ENCODE measurements at places on chromosomes 7 and 10.

DNA sequence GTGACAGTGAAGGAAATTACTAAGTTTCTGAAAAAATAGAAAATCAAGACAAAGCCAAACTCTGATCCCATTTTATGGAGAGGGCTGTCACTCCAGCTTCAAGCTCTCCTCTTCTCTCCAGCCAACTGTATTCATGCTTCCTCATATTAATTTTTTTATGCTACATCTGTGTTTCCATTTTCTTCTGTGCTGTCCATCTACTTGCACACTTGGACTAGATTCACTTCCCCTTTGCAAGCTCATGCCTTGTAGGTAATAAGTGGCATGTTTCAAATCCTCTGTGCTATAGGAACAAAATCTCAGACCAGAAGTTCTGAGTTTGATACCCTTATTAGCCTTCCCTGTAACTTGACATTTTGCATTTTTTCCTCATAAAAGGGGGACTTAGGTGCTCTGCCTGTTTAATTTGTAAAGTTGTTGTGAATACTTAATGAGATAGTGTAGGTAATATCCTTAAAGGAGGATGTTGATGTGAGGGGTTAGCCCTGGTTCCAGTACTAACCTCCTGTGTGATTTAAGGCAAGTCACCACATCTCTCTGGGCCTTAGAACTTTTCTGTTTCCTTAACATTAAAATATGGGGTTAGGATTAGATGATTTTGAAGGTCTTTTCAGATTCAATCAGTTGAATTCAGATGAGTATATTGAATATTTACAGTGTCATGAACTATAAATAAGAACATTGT is 358.8 kb downstream of the BBS9 start:
- DNase-seq: no peak

DNA sequence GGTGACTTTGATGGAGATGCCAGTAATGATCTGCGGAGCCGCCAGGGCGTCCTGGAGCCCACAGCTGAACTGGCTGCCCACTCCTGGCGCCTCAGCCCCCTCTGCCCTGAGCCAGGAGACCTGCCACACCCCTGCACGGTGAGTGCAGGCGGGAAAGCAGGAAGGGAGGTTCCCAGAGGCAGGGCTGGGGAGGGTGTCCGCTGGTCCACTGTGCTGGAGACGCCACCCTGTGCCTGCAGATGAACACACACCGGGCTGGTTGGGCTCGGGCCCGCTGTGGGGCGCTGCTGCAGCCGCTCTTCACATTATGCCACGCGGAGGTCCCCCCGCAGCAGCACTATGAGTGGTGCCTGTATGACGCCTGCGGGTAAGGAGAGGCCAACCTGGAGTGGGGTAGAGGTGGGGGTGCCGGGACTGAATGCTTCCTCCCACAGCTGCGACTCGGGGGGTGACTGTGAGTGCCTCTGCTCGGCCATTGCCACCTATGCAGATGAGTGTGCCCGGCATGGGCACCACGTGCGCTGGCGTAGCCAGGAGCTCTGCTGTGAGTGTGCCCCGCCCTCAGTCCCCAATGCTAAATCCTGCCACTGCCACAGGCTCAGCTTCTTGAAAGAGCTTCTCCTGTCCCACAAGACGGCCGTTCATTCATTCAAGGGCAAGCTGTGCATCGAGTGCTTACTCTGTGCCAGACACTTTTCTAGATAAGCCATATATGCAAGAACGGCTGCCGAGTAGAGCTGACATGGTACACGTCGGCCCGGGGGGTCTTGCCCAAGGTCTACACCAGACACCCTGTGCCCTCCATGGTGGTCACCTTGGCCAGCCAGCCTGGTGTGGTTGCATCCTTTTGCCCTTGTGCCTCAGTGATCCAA is 14.3 kb upstream of the ZNF467 start:
- no peak for DNase-seq

DNA sequence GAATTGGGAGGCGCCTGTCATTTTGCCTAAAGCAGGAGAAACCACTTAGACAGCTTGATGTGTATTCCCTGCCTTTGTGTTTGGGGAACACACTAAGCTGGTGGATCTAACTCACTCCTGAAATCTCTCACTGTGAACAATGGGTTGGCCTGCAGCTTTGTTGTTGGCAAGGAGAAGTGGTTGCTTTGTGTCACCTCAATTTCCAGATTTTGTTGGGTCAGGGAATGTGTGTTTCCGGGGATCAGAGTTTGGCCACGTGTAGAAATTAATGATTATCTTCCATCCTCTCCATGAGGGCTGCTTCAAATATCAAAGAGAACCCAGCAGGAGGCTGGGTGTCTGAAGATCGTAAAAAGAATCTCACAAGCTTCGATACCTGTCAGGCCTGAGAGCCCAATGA is 27.8 kb downstream of the A1CF start:
- DNase-seq: no peak

DNA sequence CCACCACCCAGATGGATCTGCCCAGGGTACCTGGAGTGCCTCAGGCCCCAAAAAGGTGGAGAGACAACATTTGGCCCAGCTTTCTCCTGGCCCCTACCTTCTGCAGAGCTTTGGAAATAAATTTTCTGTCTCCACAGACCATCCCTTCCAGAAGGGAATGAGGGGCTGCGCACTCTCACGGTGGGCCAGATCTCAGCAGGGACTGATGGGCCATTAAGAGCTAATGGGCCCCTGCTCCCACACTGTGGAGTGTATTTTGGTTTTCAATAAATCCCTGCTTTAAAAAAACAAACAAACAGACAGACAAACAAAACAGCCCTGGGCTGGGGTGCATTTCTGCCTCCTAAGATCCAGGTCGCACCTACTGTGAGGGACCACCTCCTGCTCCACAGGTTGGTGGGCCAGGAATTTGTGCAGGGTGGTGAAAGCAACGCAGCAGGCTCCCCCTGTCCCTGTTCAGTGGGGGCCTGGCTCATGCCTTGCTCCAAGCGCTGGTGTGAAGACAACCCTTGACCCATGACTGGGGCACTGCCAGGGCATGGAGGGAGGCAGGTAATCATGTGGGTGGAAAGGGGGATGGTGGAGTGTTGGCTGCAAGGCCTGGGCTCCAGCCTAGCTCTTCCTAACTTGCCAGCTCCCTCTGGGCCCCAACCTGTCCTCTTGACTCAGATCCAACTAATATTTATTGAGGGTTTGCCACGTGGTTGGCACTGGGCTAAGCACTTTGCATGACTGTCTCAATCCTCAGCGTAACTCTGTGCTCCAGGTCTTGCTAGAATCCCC is 88.5 kb downstream of the COL13A1 start:
- no peak for DNase-seq

GRCh38 chr7:132977234-132977633 is 104.7 kb downstream of the CHCHD3 start:
- DNase-seq: no peak

- no peak for DNase-seq
These were observed 56.8 kb downstream of the JAZF1 start for GRCh38 chr7:28123752-28124151.

DNA sequence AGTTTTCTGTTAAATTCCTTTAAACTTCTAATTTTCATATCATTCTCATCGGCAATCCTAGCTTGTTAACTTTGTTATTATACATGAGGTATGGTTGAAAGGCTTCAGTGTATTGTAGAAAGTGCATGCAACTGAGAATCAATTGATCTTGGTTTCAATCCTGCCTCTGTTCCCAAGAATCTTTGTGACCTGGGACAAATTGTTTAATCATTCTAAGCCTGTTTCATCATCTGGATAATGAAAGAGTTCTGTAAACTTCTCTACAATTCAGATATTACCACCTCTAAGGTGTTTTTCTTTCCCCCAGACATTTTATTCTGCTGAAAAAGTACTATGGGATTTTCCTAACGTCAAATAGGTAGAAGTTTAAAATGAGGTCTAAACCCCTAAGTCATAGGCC is 179.0 kb downstream of the RNLS start:
- DNase-seq: no peak

- DNase-seq: no peak
These were observed 131.1 kb downstream of the ADARB2 start for GRCh38 chr10:1605999-1606940.

GRCh38 chr10:7161484-7162250 is 249.2 kb downstream of the SFMBT2 start:
- no peak for DNase-seq

DNA sequence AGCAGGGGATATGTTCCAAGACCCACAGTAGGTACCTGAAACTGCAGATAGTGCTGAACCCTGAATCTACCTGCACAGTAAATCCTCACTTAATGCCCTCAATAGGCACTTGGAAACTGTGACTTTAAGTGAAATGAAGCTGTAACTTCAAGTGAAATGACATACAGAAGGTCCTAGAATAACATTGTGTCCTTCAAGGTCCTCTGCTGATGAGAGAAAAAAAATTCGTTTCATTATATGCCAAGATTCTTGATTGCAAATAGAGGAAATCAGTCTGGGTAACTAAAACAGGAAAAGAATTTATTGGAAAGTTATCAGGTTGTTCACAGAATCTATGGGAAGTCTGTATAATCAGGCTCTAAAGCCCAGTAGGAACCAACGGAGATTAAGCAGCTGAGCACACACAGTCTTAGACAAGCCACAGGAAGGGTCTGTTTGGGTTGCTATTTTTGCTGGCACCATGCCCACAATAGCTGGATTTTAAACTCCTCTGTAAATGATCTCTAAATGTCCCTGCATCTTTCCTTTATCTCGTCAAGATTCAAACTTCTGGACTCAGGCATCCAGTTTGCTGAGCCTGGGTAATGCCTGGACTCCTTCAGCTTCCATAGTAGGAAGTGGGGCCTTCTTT is 57.5 kb downstream of the EXOC4 start:
- no peak for DNase-seq

DNA sequence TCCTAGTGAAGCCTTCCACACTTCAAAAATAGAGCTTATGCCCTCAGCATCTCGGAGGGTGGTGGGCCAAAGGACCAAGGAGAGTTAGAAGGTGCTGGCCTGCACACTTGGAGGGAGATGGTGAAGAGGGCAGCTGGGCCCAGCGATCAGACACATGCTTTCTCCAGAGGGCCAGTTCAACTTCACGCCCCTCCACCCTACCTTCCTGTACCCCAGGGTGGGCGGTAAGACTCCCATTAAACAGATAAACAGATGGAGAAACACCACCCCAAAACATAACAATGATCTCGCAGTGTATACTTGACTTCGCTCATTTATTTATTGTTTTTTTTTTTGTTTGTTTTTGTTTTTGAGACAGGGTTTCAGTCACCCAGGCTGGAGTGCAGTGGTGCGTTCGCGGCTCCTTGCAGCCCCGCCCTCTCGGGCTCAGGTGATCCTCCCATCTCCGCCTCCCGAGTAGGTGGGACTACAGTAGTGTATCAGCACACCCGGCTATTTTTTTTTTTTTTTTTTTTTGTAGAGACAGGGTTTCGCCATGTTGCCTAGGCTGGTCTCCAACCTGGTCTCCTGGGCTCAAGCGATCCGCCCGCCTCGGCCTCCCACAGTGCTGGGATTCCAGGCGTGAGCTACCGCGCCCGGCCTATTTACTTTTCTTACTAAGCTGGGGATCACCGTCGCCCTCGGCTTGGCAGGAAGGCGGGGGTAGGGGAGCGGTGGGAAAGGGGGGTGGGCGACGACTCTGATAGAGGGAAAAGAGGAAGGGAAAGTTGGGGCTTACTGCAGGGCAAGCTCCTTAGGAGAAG is 1.8 kb downstream of the C10orf95 start:
- peak; percentile 81 for DNase-seq

DNA sequence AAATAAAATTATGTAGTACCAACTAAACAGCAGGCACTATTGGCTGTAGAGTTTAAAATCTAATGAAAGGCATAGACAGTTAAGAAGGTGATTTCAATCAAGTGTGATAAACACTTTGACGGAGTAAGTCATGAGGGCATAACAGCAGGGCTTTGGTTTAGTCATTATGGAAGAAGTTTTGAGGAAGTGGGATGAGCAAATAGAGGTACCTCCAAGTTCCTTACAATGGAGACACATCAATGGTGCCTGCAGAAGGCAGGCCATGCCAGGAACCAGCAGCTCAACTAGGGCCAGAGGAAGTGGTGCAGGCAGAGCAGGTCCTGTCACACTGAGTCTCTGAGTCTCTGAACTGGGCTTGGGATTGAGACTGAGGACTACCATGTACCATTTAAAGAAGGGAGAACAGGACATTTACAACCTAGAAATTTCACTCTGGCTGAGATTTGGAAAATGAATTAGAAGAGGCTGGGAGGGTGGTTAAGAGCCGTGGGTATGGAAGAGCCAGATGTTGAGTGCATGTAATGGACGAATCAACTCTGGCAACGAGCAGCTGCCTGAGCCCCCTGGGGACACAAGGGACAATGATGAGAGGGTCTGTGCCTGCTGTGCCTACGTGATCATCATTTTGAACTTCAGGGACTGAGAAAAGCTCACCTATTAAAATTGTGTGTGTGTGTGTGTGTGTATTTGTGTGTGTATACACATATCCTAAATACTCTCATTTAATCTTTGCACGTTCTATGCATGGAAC is 208.7 kb upstream of the POM121L12 start:
- no peak for DNase-seq

GRCh38 chr7:82446897-82447296 is 3.3 kb upstream of the CACNA2D1 start:
- no peak for DNase-seq

- DNase-seq: no peak
These were observed 157.0 kb downstream of the TAX1BP1 start for GRCh38 chr7:27897001-27897400.

DNA sequence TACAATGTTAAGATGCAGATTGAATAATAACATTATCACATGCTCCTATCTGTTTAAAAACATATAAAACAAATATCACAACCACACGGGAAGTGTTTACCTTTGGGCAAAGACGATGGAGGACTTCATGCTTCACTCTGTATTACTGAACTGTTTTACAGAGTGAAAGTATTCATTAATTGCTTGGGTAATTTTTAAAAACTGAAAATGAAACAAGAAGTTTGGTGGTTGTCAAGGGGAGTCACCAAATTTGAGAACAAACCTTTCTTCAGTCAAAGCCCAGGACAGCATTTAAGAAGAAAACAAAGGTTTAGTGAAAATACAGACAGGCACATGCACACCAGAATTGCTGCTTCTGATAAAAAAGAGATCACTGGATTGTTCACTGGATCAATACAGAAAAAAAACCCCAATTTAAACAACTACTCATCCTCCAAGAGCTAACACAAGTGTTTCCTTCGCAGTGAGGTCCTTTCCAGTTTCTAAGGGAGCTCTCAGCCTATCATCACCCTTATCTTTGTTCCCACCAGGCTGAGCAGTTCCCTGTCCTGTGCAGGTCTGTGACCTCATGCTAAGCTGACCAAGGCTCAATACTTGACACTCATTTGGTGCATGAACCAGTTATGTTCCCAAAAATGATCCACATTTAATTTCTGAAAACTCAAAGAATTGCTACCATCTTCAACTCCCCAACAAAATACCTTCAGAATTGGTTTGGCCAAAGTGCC is 8.8 kb downstream of the PARP12 start:
- DNase-seq: no peak

- no peak for DNase-seq
These were observed 91.9 kb upstream of the JAZF1 start for GRCh38 chr7:28272461-28272877.

- DNase-seq: no peak
These were observed at the start of gene PARD3 for GRCh38 chr10:34815185-34816084. PARD3 (minus strand) TSS chr10:34815296; CDS start chr10:34814995, 301 bp downstream.

GRCh38 chr7:122768827-122769226 is 66.1 kb upstream of the RNF148 start:
- DNase-seq: no peak

- no peak for DNase-seq
These were observed 1.8 kb downstream of the BMI1 start for GRCh38 chr10:22322641-22323160.

- DNase-seq: no peak
These were observed 95.5 kb downstream of the CELF2 start for GRCh38 chr10:11113156-11113555.
